ENCODE measurements at places on chromosomes 5 and 9.

DNA sequence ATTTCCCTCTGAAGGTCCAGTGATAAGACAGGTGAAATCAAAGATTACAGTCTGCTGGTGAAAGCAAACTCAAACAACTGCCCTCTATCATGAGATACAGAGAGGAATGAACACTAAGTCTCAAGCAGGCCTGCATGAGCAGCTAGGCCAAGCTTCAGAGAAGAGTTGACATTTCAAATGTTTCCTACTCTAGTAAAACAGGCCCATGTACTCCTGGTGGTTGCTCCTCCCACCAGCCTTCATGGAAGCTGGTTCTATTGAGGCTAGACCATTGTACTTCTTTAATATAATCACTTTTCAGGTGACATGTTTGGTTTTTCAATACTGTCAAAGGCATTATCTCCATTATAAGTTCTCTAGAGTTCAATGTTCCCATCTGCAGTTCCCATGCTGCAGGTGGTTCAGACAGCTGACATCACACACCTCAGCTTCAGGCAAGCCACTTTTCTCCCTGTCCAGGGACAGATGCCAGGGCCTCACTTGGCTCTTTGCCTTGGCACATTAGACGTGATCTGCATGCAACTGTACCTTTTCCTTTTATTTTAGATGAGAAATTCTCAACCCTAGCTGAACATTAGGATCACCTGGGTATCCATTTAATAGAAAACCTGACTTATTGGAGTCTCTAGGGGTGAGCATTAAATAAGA, 89.8 kb downstream of the PIK3R1 start:
- DNase-seq = no peak

DNA sequence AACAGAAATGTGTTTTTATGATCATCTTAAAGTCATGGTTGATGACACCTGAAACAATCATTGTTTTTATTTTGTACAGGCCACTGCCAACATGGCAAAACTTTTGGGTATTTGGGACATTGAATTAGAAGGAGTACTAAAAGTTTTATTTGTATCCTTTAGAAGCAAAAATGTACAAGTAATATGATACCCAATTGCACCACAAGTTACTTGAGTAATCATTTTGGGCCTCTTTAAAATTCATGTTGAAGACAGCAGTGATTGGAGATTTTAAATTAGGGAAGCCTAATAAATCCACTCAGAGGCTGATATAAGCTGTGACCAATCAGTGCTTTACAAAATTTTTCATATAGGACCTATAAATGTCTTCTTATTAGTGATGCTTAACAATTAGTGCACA, 212.9 kb downstream of the MARCHF11 start:
- DNase-seq = no peak

DNA sequence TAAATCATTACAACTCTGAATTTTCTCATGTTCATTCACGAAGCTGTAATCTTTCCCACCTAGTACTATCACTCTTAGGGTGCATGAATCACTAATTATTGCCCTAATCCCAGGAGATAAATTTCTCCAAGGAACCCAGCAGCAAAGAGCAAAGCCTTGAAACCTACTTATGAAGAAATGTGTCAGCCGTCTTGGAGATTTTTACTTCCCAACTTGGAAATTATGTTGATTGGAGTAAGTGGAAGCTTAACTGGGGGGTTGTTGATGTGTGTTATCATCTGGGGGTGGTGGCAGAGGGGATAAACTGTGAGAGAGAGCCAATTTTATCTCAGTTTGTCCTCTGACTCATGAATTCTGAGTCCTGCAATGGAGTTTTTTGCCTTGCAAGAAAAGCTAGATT, 440.5 kb upstream of the WWC1 start:
- DNase-seq = no peak

- no peak for DNase-seq
Observed at GRCh38 chr9:14926941-14927624, 16.9 kb upstream of the FREM1 start.

GRCh38 chr5:1104327-1105006, 7.4 kb downstream of the SLC12A7 start:
- DNase-seq = no peak

GRCh38 chr5:158785397-158785796, 314.3 kb downstream of the EBF1 start:
- DNase-seq = no peak

DNA sequence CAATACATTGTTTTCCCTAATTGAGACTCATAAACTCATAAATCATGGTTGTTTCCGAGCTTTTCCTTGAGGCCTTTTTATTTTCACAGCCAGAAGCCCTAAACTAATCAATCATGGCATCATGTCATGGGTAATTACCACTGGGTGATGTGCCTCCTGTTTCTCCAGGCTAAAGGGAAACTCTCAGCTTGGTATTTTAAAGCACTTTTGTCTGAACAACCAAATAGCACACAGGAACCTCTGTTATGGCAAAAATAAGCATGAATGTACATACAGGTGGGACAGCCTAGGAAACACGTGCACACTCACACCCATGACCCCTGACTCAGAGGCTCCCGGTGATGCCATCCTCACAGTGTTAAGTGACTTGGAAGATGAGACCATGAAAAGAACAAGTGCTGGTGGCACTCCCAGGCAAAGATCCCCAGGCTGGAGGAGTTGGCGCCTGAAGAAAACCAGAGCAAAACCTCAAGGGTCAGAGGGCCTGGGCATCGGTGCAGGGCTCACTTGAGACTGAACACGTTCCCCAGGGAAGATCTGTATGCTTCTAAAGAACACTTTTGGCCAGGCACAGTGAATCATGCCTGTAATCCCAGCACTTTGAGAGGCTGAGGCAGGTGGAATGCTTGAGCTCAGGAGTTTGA, 154.3 kb downstream of the ROR2 start:
- no peak for DNase-seq

GRCh38 chr9:14210428-14210827, 103.5 kb downstream of the NFIB start:
- no peak for DNase-seq

DNA sequence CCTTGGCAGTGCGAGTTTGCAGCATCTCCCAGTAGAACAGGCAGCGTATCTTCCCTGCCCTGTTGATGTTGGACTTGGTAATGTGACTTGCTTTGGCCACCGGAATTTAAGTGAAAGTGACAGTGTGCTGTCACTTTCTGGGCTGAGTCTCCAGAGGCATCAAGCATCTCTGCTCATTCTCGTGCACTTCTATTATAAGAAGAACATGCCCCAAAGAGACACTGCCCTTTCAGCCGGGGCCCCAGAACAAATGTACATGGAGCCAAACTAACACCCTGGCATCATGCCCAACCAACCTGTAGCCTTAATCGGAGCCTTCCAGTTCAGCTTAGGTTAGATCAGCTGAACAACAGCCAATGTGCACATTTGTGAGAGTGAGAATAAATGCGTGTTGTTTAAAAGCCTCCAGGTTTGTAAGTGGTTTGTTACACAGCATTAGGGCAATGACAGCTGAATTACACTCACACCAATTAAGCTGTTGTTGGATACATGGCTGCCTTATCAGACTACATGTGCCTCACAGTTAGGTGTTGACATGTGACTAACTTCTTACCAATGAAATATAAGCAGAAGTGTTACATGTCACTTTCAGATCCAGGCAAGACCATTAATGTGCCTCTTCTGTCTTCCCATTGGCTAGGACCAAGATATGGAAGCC, 22.1 kb upstream of the FRMD3 start:
- DNase-seq = no peak

- DNase-seq = no peak
Observed at GRCh38 chr5:65292196-65292595, 189.5 kb downstream of the ADAMTS6 start.

DNA sequence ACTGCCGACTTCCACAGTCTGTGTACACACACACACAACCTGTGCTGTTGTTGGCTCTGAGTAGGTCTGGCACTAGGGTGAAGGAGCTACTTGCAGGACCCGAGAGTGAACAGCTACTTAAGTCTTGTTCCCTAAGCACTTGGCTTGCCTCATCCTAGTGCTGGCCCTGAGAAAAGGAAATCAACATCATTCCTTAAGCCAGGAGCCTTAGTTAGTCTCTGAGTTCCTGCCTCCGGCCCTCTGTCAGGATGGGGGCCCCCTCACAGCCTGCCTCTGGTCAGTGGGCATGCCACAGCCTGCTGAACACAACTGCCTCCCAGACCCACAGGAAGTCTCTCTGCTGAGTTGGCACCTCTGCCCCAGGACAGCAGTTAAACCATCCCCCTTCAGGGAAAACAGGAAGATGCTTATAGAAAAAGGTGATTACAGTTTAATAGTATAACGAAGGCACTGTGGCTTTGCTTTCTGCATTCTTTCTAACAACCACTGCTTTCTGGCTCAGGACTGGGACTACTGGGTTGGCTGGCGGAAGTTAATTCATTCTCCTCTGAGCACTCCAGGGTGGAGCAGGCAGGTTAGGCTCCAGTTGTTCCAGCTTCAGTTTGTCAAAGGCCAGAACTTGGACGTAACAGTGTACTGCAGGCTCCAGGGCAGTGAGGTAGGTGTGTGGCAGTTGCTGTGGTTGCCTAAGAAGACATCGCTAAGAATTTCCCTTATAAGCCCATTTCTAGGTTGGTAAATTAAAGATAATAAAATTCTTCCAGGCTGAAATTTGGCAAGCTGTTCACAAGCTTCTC, 2.8 kb downstream of the MAMDC2 start:
- DNase-seq = no peak

DNA sequence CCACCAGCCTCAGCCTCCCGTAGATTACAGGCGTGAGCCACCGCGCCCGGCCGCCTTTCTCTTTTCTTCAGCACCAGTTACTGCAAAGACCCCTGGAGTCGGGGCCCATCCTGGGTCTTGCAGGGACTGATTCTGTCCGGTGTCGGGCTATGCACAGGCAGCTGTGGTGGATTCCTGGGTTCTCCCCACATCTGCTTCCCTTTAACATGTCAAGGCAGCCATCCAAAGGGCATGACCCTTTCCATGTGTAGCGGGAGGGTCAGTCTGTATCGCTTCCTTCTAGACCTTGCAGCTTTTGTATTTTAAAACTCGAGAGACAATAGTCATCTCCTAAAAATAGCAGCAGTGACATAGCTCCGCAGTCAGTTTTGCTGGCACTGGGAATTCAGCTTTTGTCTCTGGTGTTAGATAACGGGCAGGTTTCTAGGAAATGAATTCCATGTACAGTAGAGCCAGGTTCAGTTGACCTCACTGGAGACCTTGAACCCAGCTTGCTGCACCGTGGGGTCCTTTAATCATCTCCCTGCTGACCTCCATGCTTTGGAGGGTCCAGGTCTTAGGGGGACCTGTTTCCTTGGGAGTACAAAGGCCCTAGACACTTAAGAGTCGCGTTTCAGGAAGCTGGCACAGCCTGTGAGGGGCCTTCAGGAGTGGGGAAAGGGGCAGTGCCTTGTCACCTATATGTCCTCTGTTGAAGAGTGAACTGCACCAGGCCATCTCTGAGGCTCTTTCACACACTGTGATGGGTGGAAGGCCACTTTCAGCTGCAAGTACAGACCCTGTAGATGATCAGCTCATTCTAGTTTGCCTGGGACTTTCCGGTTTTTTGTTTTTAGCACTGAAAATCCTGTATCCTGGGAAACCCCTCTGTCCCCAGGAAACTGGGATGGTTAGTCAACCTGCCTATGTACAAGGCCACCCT, 13.8 kb downstream of the ANKRD33B start:
- no peak for DNase-seq

DNA sequence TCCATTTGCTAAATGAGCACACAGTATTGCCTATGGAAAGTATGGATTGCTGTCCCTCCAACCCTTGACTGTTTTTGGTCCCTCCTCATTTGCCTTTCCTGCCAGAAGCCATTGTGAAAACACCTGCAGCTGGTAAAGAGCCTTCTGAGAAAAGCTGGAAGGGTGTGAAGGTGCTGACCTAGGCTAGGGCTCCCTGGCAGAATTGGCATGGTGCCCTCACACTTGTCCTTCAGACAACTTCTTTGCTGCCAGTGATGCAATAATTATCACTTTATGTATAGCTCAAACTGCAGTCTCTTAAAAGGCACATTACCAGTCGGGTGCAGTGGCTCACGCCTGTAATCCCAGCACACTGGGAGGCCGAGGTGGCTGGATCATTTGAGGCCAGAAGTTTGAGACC, 4.2 kb downstream of the TXNDC15 start:
- no peak for DNase-seq

DNA sequence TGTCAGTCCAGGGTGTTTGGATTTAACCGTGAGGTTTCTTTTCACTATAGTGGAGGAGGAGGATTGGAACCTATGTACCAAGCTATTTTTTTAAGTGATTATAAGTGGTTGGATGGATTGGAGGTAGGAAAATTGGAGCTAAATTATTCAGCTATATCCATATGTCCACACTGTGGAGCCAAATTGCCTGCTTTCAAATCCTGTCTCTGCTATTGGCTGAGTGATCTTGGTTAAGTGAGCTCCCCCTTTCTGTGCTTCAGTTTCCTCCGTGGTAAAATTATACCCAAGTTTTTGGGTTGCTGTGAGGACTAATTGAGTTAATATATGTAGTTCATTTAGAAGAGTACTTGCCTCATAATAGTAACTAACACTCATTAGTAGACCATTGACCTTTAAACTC, 2.5 kb downstream of the CENPP start:
- no peak for DNase-seq

DNA sequence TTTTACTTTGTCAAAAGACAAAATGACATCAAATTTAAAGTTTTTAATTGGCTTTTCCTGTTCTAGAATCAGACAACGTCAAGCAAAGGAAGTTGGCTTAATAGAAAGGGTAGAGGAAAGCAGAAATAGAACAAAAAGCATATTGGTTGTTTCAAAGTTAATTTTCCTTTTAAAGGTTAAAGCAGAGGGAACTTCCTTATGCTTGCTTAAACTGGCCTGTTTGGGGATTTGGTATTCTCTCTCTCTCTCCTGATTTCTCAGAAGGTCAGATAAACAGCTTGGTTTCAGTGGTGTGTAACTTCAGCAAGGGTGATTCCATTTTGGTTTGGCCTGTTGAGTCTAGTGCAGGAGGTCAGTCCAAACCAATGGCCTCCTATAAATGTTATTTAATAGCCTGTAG, 127.1 kb downstream of the SMARCA2 start:
- DNase-seq = no peak

GRCh38 chr9:137247135-137247915, 3.8 kb upstream of the STPG3 start:
- no peak for DNase-seq

DNA sequence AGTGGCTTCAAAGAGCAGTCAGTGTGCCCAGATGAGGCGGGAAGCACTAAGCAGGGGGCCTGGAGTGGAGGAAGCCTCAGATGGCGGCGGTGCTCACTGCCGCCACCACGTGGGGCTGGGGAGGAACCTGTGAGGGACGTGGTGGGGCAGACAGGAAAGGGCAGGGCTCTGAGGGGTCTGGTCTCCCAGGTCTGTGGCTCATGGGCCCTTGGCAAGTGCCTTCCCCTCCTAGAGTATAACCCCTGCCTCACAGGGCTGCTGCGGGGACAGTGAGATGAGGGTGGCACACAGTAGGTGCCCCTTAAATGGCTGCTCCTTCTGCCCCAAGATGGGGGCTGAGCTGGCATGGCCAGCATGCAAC, 26.6 kb downstream of the NR5A1 start:
- DNase-seq = no peak

DNA sequence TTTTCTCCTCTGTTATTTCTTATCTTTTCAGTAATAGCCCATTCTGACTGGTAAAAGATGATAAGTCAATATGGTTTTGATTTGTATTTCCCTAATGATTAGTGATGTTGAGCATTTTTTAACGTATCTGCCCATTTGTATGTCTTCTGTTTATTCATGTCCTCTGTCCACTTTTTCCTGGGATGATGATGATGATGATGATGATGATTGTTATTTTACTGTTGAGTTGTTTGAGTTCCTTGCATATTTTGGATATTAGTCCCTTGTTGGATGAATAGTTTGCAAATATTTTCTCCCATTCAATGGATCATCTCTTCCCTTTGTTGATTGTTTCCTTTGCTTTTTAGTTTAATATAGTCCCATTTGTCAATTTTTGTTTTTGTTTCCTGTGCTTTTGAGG, 27.0 kb downstream of the UTP15 start:
- DNase-seq = no peak
